ENCODE measurements at places on chromosomes 6 and 20. TPM values are rescaled to one million over a fixed set of nuclear protein-coding genes. Genes with fewer than 3 reads are reported as not detected.

The C20orf144 gene
- total RNA-seq, result 0.44 TPM

The TOX2 gene
- total RNA-seq, result 3.5 TPM

The SULF2 gene
- 0.29 TPM for total RNA-seq

The TFAP2A gene
- total RNA-seq, result under 0.01 TPM

The SYNDIG1 gene
- total RNA-seq, result 0.17 TPM

The GPR63 gene
- total RNA-seq, result 0.99 TPM

The FRS3 gene
- 2.8 TPM for total RNA-seq

The CGA gene
- total RNA-seq, result not detected

The OXT gene
- total RNA-seq, result not detected

The SOBP gene
- total RNA-seq, result 8.8 TPM

The PPP1R16B gene
- under 0.01 TPM for total RNA-seq

The EPB41L2 gene
- 115 TPM for total RNA-seq

The SLC32A1 gene
- total RNA-seq, result not detected

The ZNF391 gene
- total RNA-seq, result 1.8 TPM

The HDGFL1 gene
- total RNA-seq, result not detected

The RHAG gene
- total RNA-seq, result not detected

The LCA5 gene
- 4.8 TPM for total RNA-seq

The FRK gene
- total RNA-seq, result 1.5 TPM

The IL17F gene
- total RNA-seq, result not detected

The LPA gene
- total RNA-seq, result not detected

The MUC21 gene
- total RNA-seq, result not detected

The TRIM31 gene
- total RNA-seq, result not detected

The VSTM2L gene
- 5.3 TPM for total RNA-seq

The PLAGL1 gene
- total RNA-seq, result 21.7 TPM

The OR2B3 gene
- total RNA-seq, result not detected

The HTR1E gene
- total RNA-seq, result not detected

The FAM83B gene
- under 0.01 TPM for total RNA-seq

The PLCB4 gene
- 9.3 TPM for total RNA-seq

The SAMD5 gene
- total RNA-seq, result 2.6 TPM

The SGK2 gene
- total RNA-seq, result not detected
